OCI-M1 (cell line): ENCODE measurements at places on chromosomes 13 and 19.

DNA sequence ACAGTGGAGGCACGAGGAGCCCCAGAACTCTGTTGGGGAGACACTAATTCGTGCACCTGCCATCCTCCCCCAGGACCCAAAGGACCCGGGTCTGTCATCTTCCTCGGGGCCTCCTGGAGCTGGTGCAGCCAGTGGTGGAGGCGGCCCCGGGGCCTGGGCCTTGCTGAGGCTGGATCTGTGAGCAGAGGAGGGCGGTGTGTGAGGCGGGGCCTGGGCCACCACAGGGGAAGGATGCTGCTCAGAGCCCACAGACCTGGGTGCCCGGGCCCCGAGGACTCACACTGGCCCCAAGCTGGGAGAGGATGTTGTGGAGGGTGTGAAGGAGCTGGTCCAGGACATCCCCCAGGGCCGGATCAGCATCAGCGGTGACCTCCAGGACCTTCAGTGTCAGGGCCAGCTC lies 8.3 kb downstream of the IFNL3 start:
- DNase-seq = no peak

GRCh38 chr13:47175172-47175866 lies 278.5 kb upstream of the HTR2A start:
- DNase-seq = peak; percentile 69

GRCh38 chr13:73138638-73139491 lies 80.1 kb downstream of the KLF5 start:
- DNase-seq = no peak

GRCh38 chr19:13640611-13641010 lies 123.7 kb upstream of the MRI1 start:
- no peak for DNase-seq

DNA sequence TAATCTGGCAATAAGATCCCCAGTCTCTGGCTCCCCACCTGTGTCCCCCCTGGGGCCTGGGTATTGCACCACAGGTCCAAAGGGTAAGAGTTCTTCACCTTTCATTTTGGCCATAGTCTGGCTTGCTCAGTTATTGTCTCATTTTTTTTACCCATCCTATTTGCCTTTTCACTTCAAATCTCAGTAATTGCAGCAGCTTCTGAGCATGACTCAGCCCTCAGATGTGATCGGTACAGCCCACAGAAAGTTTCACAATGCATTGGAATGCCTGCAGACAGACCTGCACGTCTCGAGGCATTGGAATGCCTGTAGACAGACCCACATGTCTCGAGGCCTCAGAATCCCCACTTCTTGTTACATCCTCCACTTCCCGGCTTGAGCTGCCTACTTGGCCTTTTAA lies 173.6 kb downstream of the NUFIP1 start:
- DNase-seq = peak; percentile 34

DNA sequence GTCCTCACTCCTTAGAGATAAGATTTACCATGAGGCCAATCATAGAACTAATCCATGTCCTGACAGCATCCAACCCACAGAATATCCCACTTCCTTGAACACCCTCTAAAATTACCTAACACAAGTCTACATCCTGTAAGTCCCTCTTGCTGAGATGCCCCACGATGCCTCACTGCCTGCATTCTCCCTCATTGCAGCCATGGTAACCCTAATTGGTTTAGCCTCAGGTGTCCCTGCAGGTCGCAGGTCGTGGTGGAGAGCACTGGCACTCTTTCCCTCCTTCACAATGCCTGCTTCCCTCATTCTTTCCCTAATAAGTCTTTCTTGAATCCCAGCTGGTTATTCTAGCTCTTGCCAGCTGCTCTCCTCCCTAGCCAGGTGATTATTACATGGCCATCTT lies 35.3 kb upstream of the MYO16 start:
- DNase-seq = no peak

- DNase-seq = peak; percentile 69
Measured at GRCh38 chr19:46791944-46792343, 3.5 kb upstream of the SLC1A5 start.
